Activated naive CD8-positive, alpha-beta T cell treated with anti-CD3 and anti-CD28 coated beads for 36 hours (primary cell): ENCODE measurements at places on chromosomes 16 and 17. TPM values are rescaled to one million over a fixed set of nuclear protein-coding genes. Genes with fewer than 3 reads are reported as not detected.

Gene TSNAXIP1
- 0.72 TPM for total RNA-seq

- DNase-seq, result no peak
These were observed 60.9 kb upstream of the ERCC4 start for GRCh38 chr16:13858873-13859580.

DNA sequence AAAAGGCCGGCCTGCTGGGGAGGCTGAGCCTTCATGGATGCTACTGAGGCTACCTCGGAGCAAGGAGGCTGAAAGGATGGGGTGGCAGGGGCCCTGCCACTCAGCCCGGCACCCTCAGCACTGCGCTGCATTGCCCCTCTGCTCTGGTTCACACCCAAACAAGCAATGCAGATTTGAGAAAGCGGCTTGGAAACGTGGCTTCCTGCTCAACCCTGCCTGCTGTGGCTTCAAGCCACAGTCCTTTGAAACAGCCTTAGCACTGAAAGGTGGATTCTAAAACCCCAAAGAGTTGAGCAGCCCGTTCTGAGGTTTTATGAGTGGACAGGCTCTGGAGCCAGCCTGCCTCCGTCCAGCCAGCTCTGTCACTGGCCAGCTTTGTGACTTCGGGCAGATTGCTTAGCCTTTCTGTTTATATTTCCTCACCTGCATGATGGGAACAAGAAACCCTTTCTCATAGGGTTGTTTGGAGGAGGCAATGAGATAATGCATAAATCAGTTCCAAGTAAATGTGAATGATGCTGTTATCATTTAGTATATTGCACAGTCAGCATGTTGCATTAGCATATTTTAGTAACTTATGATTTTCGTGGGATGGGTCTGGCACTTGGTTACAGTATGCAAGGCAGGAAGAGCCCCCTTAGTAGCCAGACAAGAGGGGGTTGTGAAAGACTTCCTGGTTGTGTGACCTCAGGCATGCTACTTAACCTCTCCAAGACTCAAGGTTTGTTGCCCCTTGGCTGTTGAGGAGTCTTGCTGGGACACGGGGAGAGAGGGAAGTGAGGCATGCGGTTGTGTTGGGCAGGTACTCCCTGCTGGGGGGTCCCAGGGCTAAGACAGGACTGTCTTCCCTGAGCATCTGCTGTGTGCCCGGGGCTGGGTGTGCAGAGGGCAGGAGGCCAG lies 23.6 kb downstream of the CRISPLD2 start:
- DNase-seq, result no peak

Gene ZNF629
- 5.5 TPM for total RNA-seq

GRCh38 chr17:42131981-42132432 lies 9.4 kb downstream of the HSPB9 start:
- no peak for DNase-seq

DNA sequence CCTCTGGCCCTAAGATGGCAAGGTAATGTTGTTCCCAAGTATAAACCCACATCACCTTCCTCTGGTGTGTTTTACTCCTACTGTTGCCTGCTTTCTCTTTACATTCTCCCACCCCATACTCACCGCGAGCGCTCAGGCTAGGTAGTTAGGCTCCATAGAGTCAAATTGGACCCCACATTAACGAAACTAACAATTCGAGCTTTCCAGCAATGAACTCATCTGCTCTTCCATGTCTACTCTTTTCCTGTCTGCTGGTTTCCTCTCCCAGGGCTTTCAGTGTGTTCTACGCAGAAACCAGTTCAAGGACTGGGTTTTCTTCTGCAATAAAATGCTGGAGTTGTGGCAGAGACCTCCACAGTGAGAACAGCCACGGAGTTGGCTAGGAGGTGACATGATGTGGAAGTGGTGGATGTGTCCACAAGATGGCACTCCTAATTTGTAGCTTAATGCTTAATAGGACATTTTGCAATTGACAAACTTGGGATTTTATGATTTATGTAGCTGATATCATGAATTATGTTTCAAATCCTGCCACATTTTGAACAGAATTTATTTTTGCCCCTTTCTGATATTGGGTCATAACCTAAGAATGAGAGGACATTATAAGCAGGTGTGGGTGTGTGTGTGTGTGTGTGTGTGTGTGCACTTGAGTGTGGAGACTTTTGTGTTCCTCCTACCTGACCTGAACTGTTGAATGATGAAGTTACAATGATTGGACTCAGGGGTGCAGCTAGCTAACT lies 2.2 kb upstream of the UQCRC2 start:
- DNase-seq, result no peak

Gene CTCF
- total RNA-seq, result 55.9 TPM
